Stimulated activated CD4-positive, alpha-beta T cell treated with anti-CD3 and anti-CD28 coated beads, Interleukin-15, amount 100 ng/mL, for 48 hours (primary cell): ENCODE measurements at places on chromosomes 2 and 18.

DNA sequence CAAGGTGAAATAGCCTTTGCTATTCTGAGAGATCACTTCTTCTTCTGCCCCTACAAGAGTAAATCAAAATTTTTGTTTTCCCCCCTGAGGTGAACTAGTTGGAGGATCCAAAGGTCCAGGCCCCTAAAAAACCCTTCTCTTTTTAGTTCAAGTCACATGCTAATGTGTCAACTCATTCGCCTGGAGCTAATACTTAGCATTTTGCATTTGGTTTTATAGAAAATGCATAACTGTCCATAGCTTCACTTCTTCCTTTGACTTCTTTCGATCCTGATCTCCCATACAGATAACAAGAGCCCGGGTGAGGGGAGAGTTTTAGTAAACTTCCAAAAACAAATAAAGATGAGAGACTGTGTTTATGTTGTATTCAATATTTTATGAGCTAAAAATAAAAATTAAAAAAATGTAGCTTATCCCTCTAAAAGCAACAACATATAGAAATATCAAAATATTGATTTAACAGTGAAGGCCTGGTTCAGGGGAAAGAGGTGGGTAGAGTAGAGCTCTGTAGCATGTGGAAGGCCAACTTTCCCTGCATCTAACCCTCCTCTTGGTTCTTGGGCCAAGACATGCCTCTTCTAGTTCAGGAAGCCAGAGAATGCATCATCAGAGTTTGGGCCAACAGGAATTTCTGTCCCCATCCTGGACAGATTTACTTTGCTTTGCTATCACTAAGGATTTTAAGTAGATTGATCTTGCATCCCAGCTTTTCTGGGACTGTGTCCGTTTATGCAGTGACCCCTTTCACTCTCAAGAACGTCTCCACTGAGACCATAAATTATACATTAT is 333.8 kb downstream of the ALK start:
- DNase-seq: no peak

DNA sequence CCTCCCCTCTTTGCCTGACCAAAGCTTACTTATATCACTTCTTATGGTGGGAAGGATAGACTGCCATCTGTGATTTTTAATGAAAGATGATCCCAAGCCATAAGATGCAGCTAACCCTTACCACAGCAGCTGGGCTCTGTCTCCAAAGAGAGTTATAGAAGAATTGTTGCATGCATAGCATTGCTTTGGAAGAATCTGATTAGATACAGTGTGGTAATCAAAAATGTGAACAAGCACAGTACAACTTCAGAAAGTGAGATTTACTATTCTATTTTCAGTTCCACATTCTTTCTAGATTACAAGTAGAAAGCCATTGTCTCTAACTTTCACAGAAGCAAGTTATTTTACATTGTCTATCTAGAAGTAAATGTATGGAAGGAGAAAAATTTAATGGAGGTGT is 129.0 kb upstream of the ACVR2A start:
- no peak for DNase-seq

DNA sequence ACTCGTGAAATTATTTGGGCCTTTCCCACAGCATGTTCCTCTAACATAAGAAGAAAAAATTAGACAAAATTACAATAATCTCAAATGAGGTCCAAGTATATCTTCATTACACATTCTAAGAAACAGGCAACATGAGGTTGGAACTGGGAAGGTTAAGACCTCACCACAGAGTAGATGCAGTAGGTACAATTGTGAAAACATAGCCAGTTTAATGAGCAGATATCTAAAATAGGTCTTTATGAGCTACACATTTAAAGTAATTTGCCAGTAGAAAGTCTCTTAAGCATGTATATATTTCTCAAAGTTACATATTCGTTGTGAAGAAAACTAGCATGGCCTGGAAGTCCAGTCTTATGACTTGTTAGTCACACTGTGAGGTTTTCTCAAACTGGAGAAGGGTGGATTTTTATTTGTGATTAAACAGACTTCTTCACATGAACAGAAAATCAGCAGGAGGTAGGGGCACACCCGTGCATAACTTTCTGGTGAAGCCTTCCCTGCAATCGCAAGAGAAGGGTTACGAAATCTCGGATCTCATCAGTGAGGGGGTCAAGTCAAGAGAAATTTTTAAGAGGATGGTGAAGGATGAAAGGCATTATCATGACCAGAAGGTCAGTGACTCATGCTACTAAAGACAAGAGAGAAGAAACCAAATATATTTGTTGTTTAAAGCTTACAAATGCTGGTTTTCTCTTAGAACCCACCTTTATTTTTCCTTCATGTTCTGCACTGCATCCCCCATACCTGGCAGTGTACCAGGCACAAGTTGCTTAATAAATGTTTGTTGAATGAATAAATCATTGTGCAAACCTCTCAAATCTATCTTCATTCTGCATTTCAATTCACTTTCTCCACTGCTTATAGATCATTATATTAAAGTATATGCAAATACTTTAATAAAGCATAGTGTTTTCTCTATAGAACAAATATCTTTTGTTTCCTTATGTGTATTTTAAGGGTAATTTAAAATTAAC is 5.1 kb upstream of the RAB27B start:
- no peak for DNase-seq

DNA sequence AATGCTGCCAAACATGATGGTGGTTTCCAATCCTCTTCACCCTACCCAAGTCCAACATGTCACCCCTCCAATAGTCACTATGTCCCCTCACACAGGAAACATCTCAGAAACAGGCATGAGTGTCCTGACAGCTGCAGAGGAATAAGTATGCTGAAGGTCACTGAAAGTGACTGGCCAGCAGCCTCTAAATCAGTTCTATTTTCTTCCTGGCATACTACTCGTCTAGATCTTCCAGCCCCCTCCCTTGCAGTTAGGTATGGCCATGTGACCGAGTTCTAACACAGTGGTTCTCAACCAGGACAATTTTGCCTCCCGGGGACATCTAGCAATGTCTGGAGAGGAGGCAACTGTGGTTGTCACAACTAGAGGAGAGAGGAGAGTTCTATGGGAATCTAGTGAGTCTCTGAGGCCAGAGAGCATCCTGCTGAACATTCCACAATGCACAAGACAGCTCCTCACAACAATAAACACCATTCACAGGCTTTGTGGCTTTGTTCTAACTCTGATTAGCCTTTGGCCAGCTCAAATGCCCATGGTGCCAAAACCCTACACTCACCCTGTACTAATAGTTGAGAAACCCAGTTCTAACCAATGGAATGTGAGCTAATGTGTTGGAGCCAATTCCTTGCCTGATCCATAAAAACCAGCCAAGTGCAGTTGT is 12.6 kb upstream of the ID2 start:
- no peak for DNase-seq

- DNase-seq: no peak
Measured at GRCh38 chr2:191265311-191266170, 20.3 kb downstream of the MYO1B start.

- DNase-seq: no peak
Measured at GRCh38 chr18:48837676-48838075, 113.1 kb downstream of the SMAD7 start.

DNA sequence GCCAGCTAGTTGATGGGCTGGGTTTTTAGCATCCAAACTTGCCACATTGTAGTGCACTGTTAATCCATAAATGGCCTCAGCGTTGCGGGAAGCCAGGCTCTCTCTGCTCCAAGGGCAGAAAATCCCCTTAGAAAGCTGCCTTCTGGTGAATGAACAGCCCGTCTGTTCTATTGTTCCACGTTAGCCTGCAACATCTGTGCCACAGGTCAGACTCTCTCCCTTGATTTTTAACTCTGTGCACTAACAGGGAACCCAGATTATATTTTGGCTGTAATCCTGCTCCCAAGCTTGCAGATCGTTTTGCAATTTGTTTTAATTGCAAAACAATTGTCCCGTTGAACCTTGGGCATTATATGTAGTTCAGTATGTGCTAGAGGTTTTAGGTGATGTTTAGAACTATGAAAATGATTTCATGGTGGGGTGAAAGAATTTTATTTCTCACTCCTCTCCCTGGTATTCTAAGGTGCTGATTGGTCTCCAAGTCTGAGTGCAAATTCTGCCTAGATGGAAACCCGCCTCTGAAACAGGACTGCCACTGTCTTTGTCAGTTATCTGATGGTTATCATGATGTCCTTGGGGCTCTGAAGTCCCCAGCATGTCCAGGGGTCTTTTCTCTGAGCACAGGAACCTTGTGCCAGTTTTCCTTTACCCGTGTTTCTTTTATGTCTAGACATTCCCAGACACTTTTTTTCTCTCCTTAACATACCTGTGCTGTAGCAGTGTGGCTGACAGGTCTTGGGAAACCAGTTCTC is 106.6 kb downstream of the MAP4K4 start:
- DNase-seq: no peak

- DNase-seq: no peak
Measured at GRCh38 chr2:107569496-107569895, 257.2 kb upstream of the RGPD4 start.

- DNase-seq: no peak
Measured at GRCh38 chr2:144067506-144067905, 452.4 kb downstream of the ZEB2 start.

- DNase-seq: no peak
Measured at GRCh38 chr2:161041356-161041755, 118.9 kb upstream of the TANK start.

DNA sequence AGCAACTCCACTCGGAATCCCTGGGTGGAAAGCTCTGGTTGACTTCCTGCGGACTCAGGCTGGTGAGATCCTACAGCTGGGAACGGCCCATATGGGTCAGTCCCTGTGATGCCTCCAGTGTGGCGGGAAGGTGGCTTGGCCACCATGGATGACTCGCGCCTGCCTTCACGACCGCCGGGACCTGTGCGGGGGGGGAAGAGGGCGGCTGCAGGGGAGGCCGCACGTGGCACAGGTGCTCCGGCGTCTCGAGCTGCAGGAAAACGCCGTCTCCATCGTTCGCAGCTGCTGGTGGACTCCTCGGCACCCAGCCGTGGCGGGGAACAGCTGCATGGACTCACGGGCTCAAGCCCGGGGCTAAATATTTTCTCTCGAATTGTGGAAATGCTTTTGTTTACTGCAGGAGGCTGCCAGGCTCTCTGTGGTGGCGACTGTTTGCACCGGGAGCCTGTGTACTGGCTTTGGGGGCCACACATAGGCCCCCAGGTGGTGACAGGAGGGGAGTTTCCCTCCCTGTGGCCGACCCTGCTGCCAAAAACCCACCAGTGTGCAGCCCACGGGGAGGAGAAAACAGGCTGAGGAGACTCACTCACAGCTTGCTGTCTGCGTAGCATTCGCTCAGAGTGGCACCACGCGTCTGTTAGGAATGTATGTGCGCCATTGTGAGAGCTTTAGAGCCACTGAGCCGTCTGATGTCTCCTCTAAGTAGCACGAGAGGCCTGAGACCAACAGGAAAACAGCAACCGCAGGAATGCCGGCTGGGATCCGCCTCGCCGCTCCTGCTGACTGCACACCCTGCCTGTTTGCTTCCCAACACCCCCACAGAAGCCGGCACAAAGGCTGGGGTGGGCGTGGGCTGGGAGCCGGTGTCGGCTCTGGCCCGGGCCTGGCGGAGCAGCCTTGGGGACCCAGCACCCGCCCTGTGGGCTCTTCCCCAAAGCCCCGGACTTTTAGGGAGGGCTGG is 89.2 kb downstream of the NFATC1 start:
- no peak for DNase-seq

GRCh38 chr2:21404137-21404536 is 280.4 kb downstream of the TDRD15 start:
- DNase-seq: no peak

- no peak for DNase-seq
Measured at GRCh38 chr2:231347081-231347480, 48.4 kb upstream of the B3GNT7 start.

- no peak for DNase-seq
Measured at GRCh38 chr2:221671515-221671914, 99.4 kb upstream of the EPHA4 start.
